ENCODE measurements at places on chromosomes 11 and 22.

GRCh38 chr11:121672630-121673487 is 220.1 kb upstream of the SORL1-AS1 start:
- no peak for DNase-seq

- DNase-seq: no peak
Measured at GRCh38 chr11:122405547-122406341, 249.8 kb upstream of the UBASH3B start.

DNA sequence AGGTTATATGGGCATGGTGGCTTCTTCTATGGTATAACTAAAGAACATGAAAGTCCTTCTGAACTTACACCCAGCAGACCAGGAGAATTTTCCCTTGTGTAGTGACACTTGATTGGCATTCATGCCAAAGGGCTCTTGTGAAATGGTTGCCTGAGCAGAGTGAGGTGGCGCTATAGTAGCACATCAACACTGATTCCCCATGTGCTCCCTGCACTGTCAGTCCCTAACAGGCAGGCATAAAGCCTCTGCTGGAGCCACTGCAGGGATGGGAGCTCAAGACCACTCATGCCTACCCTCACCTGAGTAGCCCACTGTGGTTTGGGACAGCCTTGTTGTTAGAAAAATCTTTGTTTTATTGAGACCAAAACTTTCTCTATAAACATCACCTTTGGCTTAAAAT is 92.6 kb upstream of the LIN7C start:
- DNase-seq: no peak

DNA sequence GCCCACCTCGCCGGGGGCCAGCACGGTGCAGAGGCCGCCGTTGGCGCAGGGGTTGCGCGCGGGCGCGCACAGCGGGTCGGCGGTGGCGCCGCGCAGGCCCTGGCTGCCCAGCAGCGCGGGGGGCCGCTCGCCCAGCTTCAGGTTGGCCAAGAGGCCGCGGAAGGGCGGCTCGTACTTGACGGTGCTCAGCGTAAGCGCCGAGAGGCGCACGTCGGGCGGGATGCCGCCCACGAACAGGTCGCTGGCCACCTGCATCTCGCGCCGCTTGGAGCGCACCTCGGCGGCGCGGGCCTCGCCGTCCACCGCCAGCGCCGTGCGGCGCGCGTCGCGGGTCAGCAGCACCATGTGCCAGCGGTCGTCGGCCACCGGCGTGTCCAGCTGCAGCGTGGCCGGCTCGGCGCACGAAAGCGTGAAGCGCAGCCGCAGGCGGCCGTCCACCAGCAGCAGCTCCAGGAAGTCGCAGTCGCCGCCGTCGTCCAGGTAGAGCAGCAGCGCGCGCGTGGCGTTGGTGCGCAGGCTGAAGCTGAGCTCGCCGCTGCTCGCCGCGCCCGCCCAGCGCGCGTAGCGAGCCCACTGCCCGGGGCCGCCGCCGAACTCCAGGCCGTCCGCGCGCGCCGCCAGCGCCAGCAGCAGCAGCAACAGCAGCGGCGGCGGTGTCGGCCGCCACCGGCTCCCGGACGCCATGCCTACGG is 9.8 kb downstream of the NRXN2 start:
- DNase-seq: peak; percentile 17

GRCh38 chr11:20026629-20027555 is 133.4 kb downstream of the DBX1 start:
- no peak for DNase-seq

GRCh38 chr11:113952588-113952987 is 22.3 kb upstream of the HTR3A start:
- no peak for DNase-seq

- DNase-seq: no peak
Measured at GRCh38 chr22:17792299-17792698, 18.0 kb upstream of the BID start.

DNA sequence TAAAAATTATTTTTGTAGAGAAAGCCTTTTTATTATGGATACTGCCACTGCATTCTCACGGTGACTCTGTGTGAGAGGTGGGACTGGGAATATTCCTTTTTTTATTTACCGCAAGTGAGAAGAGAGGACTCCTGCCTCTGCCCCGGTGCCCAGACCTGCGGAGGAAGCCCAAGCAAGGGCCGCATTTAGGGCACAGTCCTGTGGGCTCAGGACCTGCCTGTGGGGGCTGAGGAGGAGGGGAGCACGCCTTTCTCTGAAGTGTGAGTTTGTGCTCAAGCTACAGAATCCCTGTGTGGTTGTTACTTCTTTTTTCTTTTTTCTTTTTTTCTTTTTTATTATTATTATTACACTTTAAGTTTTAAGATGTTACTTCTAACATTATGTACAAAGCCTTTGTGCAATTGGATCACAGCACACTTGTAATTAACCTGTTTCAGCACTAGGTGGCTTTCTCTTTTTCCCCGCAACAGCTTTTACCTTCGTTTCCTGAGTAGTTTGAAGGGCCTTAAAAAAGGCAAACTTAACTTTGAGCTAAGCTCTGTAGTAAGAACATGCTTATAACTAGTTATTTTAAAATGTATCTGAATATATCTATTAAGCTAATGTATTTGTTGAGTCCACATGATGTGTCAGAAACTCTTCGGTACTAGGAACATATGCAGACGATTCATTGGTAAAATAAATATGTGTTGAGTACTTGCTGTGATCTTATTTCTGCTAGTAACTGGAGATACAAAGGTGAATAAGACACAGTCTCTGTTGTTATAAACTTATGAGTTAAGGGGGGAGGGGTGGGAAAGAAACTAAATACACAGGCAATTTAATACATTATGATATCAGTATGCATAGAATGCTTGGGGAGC is 18.3 kb downstream of the AMOTL1 start:
- DNase-seq: no peak

DNA sequence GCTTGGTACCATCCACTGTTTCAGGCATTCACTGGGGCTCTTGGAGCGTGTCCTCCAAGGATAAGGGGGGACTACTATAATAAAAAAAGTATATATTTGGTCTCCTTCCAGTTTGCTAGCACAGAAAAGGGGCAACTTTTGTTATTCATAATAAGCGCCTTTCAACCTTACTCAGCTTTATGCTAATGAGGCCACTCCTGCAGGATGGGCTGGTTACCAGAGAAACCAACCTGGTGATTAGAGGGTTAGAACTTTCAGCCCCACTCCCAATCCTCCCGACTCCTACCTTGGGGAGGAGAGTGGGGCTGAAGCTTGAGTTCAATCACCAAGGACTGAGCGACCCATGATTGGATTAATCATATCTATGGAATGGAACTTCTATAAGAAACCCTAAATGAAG is 31.8 kb downstream of the PPFIBP2 start:
- DNase-seq: no peak

- DNase-seq: no peak
Measured at GRCh38 chr22:50102946-50103345, 13.1 kb downstream of the MOV10L1 start.

DNA sequence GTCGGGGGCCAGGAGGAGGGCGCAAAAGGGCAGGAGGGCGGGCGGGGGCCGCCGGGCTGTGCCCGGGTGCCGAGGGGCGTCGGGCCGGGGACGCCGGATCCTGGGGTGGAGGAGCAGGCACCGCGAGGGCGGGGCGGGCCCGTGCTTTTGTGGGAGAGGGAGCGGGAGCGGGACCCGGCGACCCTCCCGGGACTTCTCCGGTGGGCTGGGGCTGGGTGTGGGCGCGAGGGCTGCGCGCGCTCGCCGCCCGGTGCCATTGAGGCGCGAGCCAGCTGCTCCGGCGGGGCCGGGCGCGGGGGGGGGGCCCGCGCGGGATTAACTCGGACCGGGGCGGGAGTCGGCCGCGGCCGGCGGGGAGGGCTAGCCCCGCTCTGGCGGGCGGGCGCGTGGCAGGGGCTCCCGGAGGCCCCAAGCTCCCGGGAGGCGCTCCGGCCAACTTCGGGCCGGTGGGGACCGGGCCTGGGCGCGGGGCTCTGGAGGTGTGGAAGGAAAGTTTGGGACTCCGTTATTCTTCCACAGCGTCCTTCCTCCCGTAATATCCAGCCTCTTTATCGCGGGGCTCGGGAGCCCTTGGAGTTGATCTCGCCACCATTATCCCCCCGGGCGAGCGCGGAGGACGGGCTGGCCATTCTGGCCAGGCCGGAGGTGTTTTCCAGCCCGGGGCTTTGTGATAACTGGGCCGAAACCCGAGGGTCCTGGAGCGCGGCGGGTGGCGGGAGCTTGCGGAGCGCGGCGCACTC is 936 bp downstream of the CECR2 start:
- no peak for DNase-seq

DNA sequence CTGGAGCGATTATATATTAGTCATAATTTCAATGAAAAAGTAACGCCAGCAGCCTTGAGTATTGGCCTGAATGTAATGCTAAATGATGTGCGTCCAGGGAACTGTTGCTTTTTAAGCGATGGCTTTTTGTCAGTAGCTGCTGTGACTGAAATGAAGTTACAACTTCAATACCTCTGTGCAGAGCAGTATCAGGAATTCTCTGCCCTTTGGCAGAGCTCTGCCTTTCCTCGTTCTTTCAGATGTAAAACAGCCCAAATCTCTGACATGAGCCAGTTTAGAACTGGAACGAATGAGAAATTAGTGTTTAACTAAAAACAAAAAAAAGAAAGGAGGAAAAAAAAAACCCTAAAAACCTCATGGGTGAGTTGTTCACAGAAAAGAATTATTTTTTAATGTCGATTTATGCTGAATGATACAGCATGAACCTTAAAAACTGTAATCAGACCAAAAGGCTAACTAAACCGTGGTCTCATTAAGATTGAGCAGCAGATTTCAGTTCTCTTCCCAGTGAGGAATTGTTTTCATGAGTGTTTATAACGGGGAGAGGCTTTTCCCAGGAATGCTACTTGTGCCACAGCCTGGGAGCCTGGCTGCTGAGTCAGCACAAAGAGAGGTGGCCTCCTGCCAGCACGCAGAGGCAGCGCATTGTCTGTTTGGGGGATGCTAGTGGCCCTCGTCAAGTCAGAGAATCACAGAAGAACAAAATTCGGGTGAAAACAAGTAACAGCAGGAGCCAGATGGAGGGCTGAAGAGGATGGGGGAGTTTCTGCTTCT is 146.2 kb upstream of the RASSF10 start:
- no peak for DNase-seq

- DNase-seq: peak; percentile 8
Measured at GRCh38 chr11:64146036-64146955, 19.6 kb downstream of the MACROD1 start.

DNA sequence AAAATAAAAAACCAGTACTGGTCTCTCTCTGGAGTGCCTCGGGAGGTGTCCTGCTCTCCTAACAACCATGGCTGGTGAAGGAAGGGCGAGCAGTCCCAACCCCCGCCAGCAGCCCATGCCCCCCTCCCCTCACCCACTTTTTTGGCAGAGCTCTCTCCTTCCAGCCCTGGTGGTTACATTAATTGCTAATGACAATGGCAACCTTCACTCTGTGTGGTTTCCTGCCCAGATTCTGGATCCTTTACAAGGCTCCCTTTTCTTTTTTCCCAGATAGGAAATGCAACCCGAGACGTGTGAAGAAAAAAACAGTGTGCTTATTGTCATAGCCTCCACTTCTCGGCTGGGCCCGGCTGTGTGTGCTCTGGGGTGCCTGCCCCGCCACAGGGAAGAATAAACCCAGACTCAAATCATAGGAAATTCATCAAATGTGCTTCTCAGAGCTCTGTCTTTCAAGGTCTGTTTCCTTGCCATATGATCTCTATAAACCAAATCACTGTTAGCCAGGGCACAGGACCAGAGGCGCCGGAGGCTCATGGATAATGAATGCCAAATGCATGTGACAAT is 513.0 kb downstream of the SOX6 start:
- DNase-seq: no peak

- no peak for DNase-seq
Measured at GRCh38 chr11:77065878-77066228, 918 bp upstream of the CAPN5 start.

DNA sequence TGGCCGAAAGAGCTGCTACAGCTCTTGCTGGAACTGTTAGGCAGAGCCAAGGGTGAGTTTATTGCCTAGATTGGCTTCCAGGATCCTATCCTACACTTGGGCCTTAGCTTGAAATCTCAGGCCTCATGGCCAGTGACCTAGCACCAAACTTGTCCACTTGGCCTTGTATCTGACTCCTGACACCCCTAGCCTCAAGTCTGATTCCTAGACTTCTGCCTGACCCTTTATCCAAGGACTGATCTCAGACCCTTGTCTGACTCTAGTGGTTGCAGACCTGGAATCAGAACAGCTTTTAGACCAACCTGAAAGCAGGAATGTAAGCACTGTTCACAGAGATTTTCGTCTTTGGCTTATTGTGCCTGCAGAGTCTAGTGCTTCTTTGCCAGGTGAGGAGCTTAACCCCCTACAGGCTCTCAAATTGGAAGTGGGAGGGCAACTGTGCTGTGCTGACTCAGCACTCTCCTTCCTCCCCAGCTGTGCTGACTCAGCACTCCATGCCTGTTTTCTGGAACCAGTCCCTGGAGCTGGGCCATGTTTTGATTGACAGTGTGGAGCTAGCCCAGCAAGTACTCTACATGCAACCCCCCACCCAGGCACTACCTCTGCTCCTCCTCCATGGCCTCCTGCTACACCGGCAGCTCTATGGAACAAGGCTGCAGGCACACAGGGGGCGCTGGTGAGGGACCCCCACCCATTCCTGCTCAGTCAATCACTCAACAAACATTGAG is 35.1 kb downstream of the RRP8 start:
- DNase-seq: no peak

DNA sequence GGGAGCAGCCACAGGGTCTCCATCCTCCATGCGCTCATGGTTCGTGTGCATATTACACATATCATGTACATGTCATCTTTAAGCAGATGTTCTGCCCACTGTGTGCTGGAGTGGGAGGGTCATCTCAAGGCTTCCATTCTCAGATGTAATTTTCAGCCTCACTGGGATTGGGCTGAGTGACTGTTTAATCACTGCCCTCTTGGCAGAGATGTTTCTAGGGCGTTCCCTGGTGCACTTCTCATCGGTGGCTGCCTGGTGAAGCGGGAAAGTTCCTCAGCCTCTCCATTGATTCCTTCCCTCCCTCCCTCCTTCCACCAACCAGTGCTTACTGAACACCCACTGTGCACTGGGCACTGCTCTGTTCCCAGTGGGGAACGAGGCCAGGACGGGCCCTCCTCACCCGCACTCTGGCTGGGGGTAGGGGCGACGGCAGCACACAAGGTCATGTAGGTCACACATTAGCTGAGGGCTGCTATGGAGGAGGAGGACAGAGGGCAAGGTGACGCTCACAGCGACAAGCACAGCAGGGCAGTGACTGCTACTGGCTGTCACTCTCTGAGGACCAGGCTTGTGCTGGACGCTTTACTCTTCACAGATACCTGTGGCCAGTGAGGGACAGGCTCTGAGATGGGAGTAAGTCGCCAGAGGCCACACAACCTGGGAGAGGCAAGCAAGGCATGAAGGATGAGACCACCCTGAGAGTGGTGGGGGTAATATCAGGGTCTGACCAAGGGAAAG is 22.9 kb downstream of the GNAZ start:
- no peak for DNase-seq

GRCh38 chr11:131766637-131767036 is 396.2 kb downstream of the NTM start:
- DNase-seq: no peak

DNA sequence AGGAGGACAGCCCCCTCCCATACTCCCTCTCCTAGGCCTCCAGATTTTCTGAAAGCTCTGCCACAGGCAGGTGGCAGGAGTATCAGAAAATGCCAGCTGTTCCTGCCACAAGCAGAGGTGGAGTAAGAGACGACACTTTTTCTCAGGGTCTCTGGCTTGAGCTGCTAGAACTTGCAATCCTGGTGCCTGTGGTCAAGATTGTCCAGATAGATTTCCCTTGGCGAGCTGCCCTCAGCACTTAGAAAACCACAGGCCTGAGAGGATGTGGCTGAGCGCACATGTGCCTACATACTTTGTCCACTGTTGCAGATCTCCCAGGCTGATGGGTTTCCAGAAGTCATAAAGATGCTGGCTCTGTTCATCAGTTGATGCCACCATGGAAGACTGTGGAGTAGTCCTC is 65.7 kb upstream of the NAV2 start:
- DNase-seq: no peak
